ENCODE measurements at places on chromosomes 16 and 17.

DNA sequence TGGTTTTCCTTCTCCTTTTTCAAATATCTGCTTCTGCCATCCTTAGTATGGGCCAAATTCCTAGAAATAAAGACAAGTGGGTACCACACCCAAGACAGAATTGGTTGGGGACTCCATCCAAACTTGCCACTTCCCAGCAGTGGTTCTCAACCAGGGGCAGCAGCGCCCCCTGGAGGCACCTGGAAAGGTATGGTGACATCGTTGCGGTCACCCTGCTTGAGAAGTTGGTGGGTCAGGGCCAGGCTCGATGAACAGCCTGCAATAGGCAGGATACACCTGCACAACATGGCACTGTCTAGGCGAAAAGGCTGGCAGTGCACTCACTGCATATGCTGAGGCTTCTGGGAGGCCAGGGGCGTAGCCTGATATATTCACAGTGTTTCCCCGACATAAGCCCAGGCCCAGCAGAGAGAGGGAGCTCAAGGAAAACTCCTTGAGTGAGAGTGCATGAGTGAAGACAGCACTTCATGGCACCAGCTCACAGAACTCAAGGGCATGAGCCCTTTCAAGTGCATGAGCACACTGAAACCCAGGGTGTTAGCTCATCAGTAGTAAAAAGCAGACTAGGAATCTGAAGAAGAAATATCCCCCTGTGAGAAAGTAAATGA, 57.7 kb downstream of the CMC2 start:
- DNase-seq = no peak
- H3K36me3 ChIP-seq = no peaks in the 10 kb centered on the region
- H3K4me1 ChIP-seq = no peaks in the 10 kb centered on the region
- no peak overlapping the region for H3K4me3 ChIP-seq

DNA sequence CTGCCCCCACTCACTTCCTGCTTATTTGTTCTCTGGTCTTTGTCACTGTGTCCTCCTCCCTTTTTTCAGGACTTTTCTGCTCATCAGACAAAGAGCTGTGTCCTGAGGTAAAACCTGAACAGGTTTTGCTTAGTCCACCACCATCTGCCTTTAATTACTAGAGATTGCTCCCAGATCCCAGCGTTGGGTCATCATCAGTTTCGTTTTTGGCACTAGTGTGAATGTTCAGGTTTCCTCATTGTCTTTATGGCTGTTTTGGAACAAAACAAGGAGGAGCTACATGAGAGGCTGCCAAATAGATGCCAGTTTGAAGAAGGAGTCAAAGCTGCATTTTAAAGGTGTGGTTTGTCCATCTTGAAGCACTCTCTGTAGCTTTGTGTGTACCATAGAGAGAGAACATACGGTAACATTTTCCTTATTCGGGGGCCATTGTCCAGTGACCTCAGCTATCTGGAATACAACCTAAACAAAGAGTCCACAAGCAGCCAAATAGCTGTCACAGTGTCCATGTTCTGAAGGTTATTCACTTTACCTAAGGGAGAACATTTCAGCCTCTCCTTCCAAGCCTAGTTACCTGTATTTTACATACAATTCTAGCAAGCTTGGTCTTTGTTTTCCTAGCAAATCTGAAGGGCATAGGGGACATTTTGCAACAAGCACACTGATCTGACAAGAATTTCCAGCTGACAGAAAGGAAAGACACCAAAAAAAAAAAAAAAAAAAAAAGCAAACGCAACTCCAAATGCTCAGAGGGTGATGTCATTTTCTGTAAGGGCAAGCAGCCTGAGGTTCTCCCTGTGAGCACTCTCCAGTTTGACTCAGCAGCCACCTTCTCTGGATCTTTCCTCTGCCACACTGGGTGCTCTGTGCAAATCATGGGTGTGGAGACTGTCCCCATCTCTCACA, 196.1 kb downstream of the NTN1 start:
- no peaks in the 10 kb centered on the region for H3K36me3 ChIP-seq
- no peak overlapping the region for H3K27ac ChIP-seq
- no peak for DNase-seq
- H3K4me1 ChIP-seq = no peaks in the 10 kb centered on the region
- H3K27me3 ChIP-seq = no peaks in the 10 kb centered on the region

DNA sequence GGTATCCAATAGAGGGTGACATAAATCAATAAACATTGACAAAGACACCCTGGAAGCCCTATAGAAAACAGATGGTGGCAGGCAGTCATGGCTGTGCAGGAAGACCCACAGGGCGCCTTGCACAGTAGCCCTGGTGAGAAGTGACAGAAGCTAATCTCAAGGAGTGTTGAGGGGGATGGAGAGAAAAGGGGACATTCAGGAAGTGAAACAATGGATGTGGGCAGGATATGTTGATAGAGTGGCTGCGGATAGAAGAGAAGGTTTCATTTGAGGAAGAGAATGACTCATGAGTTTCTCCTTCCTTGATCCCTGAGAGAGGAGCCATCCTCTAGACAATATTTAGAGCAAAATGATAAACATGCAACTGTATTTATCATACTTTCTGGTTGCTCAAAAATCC, 468.8 kb upstream of the HSBP1 start:
- no peaks in the 10 kb centered on the region for H3K36me3 ChIP-seq
- H3K4me1 ChIP-seq = no peaks in the 10 kb centered on the region
- peaks cover 2% of the 10 kb centered on the region for H3K27me3 ChIP-seq
- no peak overlapping the region for H3K27ac ChIP-seq
- no peak overlapping the region for H3K4me3 ChIP-seq

- no peak for DNase-seq
These were observed 3.5 kb downstream of the CTNS start for GRCh38 chr17:3639981-3640596.

DNA sequence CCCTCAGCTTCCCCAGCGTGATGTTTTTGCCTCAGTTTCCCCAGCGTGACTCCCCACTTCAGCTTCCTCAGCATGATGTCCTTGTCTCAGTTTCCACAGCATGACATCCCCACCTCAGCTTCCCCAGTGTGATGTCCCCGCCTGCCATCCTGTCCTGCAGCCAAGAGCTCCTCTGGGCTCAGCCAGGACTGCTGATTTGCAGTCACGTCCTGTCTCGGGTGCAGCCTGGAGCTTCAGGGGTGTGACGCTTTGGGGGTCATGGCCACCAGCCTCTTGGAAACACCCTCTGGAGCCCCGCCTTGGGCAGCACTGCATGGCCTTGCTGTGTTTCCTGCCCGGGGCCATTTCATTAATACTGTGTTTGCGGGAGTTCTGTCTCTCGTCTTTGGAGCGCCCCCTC, 16.5 kb upstream of the NUDT16L1 start:
- H3K4me1 ChIP-seq = no peaks in the 10 kb centered on the region

DNA sequence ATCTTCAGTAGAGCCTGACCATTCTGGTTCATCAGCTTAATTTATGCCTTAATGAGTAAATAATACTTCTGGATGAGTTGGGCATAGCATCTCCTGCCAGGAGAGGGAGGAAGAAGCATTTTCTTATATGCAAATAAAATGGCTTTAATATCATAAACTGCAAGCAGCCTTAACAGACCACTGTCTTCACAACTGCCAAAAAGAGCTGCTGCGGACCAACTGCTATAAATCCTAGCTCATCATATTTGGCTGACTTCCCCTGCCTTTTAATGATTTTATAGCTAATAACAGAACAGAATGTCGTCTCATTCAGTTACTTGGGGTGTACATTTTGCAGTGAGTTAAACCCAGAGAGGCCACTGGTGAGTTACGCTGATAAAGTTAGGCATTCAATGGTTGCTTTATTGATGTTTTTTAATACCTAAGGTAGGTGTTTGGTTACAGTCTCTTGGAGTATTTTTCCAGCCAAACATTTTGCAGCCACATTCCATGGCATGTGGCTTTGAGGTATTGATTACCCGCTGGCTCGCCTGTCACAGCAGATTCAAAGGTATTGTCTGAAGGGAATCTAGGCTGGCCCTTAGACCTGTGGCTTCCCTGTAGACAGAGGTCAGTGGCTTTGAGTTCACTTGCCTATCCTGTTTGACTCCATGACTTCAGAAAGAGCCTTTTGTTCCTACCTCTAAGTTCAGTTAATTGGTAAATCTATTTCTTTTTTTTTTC, 16.4 kb downstream of the FAM20A start:
- no peak overlapping the region for H3K27ac ChIP-seq
- H3K4me1 ChIP-seq = no peaks in the 10 kb centered on the region
- no peak overlapping the region for H3K4me3 ChIP-seq
- H3K27me3 ChIP-seq = no peaks in the 10 kb centered on the region
- DNase-seq = no peak
- H3K36me3 ChIP-seq = no peaks in the 10 kb centered on the region

DNA sequence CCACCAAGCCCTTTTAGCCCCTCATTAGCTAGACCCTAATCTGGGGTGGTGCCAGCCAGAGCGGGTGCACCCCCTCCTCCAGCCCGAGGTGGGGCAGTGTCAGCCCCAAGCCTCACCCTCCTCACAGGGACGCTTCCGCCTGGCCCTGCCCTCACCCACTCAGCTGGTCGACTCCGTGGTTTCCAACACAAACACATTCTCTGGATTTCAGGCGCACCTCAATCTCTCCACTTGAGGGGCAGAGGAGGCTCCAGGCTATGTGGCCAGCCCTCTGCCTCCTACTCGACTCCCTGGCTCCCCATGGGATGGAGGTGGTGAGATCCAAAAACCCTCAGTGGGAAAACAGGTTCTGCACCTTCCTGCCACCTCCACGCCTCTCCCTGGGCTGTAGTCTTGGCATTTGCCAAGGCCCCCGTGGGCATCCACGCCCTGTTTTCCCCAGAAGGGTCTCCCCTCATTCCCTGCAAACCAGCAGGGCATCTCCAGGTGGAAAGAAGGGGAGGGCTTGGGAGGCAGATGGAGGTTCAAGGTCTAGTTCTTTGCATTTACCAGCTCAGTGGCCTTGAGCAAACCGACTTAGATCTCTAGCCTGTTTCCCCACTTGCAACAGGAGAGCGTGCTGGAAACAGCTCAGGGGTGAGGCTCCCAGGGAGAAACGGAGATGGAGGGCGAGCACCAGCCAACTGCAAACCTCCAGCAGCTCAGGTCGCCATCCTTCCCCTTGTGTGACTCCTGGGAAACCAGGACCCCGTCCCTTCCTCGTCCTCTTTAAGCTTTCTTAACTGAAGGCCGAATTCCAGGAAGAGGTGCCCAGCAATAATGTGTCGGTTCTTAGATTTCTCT, 1.7 kb downstream of the EMP2 start:
- peaks cover 4% of the 10 kb centered on the region for H3K27me3 ChIP-seq
- no peaks in the 10 kb centered on the region for H3K36me3 ChIP-seq
- no peak overlapping the region for H3K27ac ChIP-seq
- peaks cover 7% of the 10 kb centered on the region for H3K4me1 ChIP-seq
- H3K4me3 ChIP-seq = no peak overlapping the region

GRCh38 chr16:86955136-86955855, 361.9 kb downstream of the C16orf95 start:
- no peaks in the 10 kb centered on the region for H3K4me1 ChIP-seq
- H3K27ac ChIP-seq = no peak overlapping the region
- H3K36me3 ChIP-seq = no peaks in the 10 kb centered on the region
- H3K27me3 ChIP-seq = no peaks in the 10 kb centered on the region

DNA sequence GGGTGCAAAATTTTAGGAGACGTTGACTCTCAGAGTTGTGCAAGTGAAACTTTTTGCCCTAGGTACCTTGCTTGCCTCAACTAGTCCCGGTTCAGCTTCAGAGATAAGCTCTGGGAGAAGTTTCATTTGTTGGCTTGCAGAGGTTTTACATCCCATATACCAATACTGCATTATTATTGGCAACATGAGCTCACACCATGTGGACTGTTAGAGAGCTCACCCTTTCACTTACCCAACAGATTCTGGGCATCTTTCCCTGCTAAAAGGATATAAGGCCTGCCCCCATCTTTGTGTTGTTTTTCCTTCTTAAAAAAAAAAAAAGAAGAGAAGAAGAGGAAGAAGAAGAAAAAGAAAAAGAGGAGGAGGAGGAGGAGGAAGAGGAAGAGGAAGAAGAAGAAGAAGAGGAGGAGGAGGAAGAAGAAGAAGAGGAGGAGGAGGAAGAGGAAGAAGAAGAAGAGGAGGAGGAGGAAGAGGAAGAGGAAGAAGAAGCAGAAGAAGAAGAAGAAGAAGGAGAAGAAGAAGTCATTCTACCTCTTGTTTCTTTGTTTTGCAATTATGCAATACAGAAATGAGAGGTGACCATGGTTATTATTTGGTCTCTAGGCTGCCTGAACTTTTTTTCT, 292.6 kb upstream of the IRX3 start:
- no peak for DNase-seq
- no peaks in the 10 kb centered on the region for H3K4me1 ChIP-seq
- H3K4me3 ChIP-seq = no peak overlapping the region
- no peaks in the 10 kb centered on the region for H3K27me3 ChIP-seq
